ENCODE measurements at places on chromosomes 4 and X. TPM values are rescaled to one million over a fixed set of nuclear protein-coding genes. Genes with fewer than 3 reads are reported as not detected.

DNA sequence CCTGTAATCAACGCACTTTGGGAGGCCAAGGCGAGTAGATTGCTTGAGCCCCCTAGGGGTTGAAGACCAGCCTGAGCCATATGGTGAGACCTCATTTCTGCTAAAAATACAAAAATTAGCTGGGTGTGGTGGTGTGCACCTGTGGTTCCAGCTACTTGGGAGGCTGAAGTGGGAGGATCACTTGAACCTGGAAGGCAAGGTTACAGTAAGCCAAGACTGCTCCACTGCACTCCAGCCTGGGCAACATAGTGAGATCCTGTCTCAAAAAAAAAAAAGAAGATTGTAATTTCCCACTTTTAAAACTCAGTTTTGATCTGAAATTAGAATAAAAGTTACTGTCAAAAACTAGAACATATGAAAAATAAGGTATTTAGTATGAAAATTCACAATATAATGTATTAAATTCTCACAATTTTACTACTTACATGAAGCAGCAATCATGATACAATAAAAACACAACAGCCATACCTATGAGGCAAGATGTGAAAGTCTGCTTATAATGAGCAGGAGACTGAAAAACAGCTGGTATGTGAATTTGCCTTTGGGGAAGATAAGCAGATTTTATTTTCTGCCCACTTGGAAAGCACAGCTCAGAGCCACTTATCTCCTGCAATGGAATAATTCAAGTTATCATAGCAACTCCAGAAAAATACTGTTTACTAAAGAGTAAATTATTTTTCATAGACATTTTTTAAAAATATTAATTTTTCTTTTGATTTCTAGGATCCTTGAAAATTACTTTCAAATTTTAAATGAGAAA is 50.6 kb downstream of the ZGRF1 start:
- no peak for DNase-seq

Gene FAM184B
- polyA plus RNA-seq = 0.30 TPM

Gene TLR7
- polyA plus RNA-seq = 2.6 TPM

Gene TRIM2
- polyA plus RNA-seq = 79.4 TPM

GRCh38 chr4:8780086-8780485 is 91.6 kb downstream of the HMX1 start:
- DNase-seq = no peak

GRCh38 chrX:19388741-19389140 is 45.0 kb downstream of the PDHA1 start:
- no peak for DNase-seq

- no peak for DNase-seq
Measured at GRCh38 chr4:13461191-13461905, 22.8 kb downstream of the RAB28 start.

DNA sequence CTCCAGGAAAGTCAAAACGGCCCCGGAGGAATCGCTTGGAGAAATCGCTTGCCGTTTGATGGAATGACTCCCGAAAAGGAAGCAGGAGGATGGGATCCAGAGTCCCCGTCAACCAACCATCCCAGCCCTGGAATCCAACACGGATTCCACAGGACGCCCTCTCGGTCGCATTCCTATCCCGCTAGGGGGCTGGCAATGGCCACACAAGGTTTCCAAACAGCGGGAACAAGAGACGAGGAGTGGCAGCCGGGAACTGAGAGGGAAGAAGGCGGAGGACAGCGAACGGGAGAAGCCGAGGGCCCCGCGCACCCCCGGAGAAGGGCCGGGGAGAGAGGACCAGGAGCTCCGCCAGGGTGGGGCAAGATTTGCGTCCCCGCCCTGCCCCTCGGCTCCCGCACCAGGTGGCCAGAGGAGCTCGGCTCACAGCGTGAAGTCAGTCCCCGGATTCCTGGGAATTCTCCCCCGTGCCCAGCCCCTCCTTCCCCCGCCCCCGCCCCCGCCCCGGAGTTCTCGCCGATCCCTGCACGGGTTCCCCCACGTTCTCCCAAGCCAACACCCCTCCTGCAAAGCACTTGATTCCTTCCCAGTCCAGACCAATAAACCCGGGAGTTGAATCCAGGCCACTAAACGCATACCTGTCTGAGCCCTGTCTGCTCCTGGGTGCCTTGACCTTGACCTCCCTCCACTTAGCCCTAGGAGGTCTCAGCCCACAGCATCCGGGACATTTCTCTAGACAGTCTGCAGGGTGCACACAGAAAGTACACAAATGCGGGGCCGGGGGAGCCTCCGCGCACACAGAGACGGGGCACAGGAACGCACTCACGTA is 1.4 kb downstream of the PDZD4 start:
- no peak for DNase-seq

DNA sequence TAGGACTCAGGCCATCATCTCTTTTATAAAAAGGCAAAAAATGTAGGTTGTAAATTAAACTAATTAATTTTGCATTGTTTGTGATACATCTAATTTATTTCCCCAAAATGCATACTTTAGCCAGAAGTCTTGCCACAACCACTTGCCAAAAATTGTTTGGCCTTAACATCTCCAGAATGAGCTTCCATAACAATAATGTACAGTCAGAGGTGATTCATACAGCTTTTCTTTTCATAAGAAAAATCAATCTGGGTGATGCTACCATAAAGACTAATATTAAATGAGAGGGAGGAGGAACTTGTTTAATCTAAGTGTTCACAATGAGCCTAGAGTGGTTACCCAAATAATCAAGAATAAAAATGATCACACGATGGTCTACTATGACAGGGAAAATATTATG is 59.3 kb downstream of the AMMECR1 start:
- DNase-seq = no peak

DNA sequence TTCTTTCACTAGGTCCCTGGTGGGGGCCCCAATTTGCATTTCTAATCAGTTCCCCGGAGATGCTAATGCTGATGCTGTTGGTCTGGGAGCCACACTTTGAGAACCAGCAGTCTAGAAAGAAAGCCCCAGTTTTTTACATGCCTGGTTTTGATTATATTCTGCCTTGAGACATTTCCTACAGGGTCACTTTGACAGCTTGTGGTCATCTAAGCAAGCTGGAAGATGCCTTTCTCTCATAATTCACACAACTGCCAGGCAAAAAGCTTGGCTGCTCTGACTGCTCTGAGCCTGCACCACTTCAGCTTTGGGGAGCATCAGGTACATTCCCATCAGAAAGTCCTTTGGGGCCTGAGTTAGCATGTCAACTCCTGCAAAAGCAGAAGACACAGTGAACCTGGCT is 5.9 kb upstream of the PLAC1 start:
- DNase-seq = no peak

Gene LAMTOR3
- 128 TPM for polyA plus RNA-seq

Gene PF4V1
- not detected for polyA plus RNA-seq

DNA sequence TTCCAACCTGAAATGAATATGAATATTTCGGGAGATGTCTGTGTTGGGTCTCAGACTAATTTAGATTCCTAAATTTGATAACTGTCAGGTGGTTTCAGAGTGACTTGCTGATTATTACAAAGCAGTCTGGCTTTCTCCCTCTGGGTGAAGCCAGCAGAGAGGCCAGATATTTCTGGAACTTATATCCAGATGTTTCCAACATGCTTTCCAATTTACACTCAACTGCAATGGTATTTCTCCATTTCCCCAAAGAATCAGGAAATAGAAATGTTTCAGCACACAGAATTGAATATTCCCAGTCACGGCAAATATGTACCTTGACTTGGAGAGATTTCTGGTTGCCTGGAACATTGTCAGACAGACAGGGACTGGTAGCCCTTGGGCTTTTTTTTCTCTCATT is 48.5 kb upstream of the EGFL6 start:
- no peak for DNase-seq

Gene GASK1B
- 28.0 TPM for polyA plus RNA-seq

DNA sequence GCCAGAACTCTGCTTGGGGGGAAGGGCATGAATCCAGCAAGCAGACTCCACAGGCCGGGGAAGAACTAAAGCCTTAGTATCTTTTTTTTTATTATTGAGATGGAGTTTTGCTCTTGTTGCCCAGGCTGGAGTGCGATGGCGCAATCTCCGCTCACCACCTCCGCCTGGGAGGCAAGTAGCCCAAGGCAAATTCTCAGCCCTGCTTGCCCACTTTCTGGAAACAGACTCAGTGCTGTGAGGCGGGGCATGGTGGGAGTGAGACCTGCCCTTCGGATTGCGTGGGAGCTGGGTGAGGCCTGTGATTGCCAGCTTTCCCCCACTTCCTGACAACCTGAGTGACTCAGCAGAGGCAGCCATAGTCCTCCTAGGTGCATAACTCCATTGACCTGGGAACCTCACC is 348.8 kb downstream of the GASK1B start:
- no peak for DNase-seq

Gene CENPVL1
- not detected for polyA plus RNA-seq
